ENCODE measurements at places on chromosomes 5 and 9. TPM values are rescaled to one million over a fixed set of nuclear protein-coding genes. Genes with fewer than 3 reads are reported as not detected.

Gene ENHO
- total RNA-seq = 0.35 TPM

Gene CCIN
- not detected for total RNA-seq

Gene PCAT7
- total RNA-seq = not detected

Gene SLC25A25
- 17.8 TPM for total RNA-seq

Gene TAF11L10
- not detected for total RNA-seq

Gene SPAG8
- 0.98 TPM for total RNA-seq

Gene TOR4A
- total RNA-seq = 3.3 TPM

Gene DRD1
- total RNA-seq = not detected

Gene FAM151B
- total RNA-seq = 0.24 TPM

Gene MELK
- 51.0 TPM for total RNA-seq

Gene CARTPT
- total RNA-seq = not detected

Gene GABRG2
- total RNA-seq = not detected

Gene RANBP3L
- not detected for total RNA-seq

Gene RELL2
- 24.8 TPM for total RNA-seq

Gene HMMR
- 43.8 TPM for total RNA-seq

Gene TMEM171
- not detected for total RNA-seq

Gene TRPM3
- total RNA-seq = not detected

Gene OR1J2
- not detected for total RNA-seq

Gene SEPTIN8
- total RNA-seq = 38.1 TPM

Gene TOMM5
- 222 TPM for total RNA-seq

Gene OR1J4
- not detected for total RNA-seq

Gene SMIM3
- total RNA-seq = 12.7 TPM

Gene CNTNAP3
- total RNA-seq = not detected

Gene HTR4
- total RNA-seq = not detected

Gene NOXA1
- 0.66 TPM for total RNA-seq

Gene SHLD3
- 8.2 TPM for total RNA-seq

Gene LRRC14B
- not detected for total RNA-seq

Gene PAM
- total RNA-seq = 65.0 TPM

Gene PCDHGA5
- total RNA-seq = 0.09 TPM

Gene GPX8
- not detected for total RNA-seq

Gene IL7R
- 272 TPM for total RNA-seq

Gene SMIM33
- total RNA-seq = 0.11 TPM

Gene TEX10
- 31.3 TPM for total RNA-seq

Gene SLC36A2
- not detected for total RNA-seq
